CD4-positive, alpha-beta T cell treated with Interleukin-15 for 1 hour (primary cell): ENCODE measurements at places on chromosomes 6 and 20.

DNA sequence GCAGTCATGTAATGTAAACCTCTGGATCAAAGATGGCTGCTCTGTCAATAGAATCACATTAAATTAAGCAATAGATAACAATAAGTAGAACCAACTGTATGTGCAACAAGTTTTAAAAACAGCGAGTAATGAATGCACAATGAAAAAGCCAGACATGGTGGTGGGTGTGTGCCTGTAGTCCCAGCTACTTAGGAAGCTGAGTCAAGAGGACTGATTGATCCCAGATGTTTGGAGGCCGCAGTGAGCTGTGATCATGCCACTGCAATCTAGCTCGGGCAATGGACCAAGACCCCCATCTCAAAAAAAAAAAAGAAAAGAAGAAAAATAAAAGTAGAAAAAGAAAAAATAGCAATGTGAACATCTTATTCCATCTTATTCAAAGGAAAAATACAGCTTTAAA lies 558.7 kb upstream of the MMS22L start:
- no peak for DNase-seq

DNA sequence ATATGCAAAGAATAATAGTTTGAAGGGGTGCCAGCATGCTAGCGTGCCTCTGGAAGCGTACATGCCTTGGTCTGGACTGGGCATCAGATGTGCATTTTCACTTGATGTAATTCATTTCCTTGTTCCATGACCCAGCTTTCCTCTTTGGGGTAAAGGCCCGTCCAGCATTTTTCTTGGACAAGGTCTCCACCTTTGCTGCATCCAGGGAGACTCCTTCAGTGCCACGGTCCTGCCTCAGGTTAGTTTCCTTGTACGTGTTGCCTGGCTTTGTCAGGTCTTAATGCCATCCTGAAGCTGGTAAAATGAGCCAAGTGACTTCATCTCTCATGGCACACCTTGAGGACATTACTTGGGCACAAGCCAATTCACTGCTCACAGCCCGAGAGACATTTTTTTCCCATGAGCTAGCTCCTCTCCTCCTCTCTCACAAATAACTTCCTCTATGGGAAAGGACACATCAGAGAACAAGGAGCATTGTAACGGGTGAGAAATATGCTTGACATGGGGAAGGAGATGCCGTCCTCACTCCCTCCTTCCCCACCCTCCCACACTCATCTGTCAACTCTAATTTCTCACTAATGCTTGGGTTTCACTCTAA lies 23.9 kb downstream of the EDN1 start:
- no peak for DNase-seq

GRCh38 chr6:34383161-34383631 lies 9.3 kb downstream of the NUDT3 start:
- DNase-seq: no peak

DNA sequence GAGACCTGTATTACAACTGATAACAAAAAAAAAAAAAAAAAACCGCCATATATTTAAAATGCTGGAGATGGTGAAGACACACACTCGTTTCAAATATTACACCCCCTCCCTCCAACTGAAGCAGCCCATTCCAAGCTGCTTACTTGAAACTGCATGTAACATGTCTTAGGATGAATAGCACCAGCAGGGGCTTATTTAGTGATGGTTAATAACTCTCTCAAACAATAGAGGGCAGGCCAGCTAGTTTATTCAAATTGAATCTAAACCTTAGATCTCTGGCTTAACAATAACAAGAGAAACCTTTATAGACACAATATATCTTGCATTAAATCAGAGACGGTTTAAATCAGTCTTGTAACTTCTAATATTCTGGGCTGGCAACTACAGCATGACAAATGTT lies 9.3 kb upstream of the JPH2 start:
- DNase-seq: no peak

GRCh38 chr6:87722540-87723169 lies 20.6 kb upstream of the AKIRIN2 start:
- DNase-seq: no peak

GRCh38 chr20:48350313-48350988 lies 477.3 kb downstream of the PREX1 start:
- DNase-seq: no peak

DNA sequence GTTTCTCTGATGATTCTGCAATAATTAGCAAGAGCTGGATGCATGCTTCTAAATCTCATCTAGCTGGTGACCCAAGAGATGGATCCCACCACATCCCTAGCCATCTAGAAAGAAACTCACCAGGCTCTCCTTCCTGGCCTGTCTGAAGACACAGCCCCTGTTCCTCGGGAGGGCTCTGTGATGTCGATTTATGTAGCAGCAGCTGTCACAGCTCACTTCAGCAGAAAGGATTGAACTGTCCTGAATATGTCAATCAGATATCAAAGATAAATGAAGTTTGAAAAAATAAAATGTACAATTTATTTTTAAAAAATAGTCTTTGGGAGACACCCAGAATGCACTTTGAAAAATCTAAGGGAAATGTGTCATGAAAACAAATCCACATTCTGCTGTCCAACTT lies 67.3 kb upstream of the TSHZ2 start:
- DNase-seq: no peak

DNA sequence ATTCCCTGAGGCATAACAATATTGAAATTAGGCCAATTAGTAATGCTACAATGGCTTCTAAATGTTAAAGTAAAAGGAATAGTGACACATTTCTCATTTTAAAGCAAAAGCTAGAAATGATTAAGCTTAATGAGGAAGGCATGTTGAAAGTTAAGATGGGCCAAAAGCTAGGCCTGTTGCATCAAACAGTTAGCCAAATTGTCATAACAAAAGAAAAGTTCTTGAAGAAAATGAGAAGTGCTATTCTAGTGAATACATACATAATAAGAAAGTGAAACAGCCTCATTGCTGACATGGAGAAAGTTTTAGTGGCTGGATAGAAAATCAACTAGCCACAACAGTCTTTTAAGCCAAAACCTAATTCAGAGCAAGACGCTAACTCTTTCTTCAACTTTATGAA lies 12.9 kb downstream of the OR2A4 start:
- no peak for DNase-seq

DNA sequence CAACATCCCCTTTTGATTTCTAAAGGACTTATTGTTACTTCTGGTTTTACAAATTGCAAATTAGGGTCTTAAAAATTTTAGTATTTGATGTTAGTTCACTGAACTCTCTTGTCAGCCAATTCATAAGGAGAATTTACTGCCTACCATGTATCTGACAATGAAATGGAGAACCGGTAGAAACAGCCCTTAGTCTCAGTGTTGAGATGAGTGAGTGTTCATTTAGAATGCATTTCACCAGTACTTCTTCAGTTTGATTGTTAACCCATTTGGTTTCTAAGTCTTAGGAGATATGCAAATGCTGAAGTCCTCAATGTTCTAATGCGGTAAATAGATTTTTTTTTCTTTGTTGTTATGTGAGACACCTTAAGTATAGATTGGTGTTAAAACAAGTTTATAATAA lies 616.3 kb upstream of the FLRT3 start:
- DNase-seq: no peak

DNA sequence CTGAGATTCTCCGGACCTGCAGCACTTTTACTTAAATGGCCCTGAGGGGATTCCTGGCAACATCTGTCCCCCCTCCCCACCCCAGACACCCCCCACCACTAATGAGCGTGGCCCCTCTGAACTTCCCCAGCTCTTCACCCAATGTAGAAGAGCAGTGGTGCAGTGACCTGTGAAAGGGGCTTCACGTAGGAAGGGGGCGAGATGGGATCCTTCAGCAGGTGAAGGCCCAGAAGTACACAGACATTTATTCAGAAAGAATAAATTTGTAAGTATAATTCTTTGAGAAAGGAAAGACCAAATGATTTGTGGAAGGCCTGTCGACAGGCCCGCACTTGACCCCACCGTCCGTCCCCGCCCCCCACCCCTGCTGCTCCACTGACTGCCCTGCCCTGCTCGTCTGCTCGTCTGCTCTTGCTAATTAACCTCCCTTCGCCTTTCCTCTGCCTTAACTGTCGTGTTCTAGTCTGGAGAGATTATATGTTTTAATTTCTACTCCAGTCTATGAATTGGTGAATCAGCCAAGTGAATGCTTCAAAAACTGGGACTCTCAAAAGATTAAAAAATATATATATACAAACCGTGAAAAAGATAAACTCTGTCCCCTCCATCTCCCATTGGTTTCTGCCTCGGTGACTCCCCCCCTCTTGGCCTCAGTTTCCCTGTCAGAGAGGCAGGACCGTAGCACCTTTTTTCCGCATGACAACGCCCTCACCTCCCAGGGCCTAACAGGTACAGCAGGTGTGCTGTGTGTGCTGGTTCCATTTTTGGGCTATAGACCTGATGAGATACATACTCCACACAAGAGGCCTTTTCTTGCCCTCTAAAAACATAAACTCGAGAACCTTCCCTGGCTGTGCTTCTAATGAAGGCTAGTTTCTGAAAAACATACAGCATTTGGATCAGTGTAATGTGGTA lies 49.2 kb downstream of the GNAS start:
- DNase-seq: no peak

DNA sequence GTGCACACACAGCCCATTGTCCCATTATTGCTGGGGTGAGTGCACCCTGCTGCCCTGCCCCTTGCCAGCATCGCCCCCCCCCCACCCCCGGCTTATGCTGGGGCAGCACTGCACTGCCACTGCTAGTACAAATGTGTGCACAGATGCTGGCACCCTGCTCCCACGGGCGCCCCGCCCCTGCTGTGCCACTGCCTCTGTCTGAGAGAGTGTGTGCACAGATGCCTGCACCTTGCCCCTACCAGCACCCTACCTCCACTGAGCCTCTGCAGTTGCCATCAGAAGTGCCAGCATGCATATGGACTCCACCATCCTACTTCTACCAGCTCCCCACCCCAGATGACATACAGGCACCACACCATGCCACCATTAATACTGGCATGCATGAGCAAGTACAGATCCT lies 454.6 kb upstream of the KHDRBS2 start:
- no peak for DNase-seq

DNA sequence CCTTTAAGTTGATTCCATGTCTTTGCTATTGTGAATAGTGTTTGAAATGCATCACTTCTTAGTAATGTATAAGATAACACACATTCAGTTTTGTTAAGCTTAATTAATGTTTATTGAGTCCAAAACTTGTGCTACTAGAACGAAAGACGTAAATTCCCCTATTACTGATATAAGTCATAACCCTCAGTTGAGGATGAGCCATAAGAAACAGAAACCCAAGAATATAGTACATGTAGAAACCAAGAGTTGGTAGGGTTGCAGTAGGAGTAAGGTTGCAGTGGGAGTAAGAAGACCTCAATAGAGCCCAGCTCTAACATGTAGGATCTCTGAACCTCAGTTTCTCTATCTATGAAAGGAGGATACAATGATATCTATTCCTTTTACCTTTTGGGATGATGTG lies 19.3 kb downstream of the CITED2 start:
- no peak for DNase-seq

DNA sequence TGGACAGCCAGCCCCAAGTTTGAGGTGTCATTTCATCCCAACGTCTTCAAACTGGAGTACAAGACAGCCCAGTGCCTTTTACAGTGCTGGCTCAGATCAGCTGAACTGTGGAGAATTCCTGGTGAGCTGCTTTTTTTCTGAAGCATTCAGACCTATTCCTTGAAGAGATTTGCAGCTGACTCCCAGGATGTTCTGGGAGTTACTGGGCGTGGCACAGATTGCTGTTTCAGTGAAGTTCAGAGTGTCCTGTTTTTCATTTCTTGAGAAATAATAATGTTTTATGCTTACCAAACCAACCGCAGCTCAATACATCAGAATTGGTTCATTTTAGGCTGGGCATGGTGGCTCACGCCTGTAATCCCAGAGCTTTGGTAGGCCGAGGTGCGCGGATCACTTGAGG lies 33.4 kb upstream of the SRPK1 start:
- DNase-seq: no peak

DNA sequence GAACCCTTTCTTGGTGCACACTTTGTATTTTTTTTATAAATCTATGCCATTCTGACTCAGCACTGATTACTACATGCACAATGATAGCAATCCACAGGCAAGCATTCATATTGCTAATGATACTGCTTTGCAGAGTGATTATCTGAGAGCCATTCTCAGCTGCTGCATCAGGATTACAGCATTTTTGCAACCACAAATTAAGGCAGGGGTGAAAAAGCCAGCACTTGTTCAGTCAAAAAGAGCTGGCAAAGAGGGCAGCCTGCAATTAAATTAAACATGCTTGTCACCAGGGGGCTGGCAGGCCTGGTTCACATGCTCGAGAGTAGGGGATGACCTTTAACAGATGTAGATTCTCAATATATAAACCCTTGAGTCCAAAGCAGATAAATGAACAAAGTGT lies 40.7 kb upstream of the SLC17A4 start:
- no peak for DNase-seq

GRCh38 chr6:38080889-38081288 lies 261.4 kb downstream of the ZFAND3 start:
- DNase-seq: no peak

DNA sequence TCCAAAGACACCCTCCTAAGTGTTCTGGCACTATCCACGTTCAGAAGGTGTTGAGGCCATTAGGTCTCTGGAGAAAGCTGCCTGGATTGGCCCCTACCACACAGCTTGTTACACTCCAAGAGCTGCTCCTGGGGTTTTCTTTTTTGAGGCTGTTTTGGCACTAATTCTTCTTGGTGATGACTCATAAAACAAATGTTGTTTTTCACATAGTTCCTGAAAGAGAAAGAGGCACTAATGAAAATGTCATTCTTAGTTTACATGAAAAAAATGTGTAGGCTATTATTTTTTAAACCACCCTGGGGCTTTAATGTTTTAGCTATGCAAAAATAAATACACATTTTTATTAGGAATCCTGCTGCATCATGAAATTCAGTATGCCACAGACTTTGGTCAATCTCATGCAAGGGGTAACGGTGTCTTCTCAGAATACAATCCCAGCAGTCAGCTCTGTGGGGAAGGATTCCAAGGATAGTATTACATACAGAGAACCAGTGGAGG lies 38.1 kb downstream of the TBPL1 start:
- no peak for DNase-seq

- DNase-seq: no peak
Measured at GRCh38 chr20:44357555-44358125, 2.1 kb downstream of the HNF4A start.

GRCh38 chr20:20341371-20341770 lies 26.5 kb upstream of the INSM1 start:
- no peak for DNase-seq

GRCh38 chr6:113570161-113570560 lies 287.0 kb upstream of the MARCKS start:
- DNase-seq: no peak
